Activated CD4-positive, alpha-beta memory T cell treated with anti-CD3 and anti-CD28 coated beads for 36 hours (primary cell): ENCODE measurements at places on chromosomes 12 and 14. TPM values are rescaled to one million over a fixed set of nuclear protein-coding genes. Genes with fewer than 3 reads are reported as not detected.

MYF6 gene
- total RNA-seq, result not detected

DNA sequence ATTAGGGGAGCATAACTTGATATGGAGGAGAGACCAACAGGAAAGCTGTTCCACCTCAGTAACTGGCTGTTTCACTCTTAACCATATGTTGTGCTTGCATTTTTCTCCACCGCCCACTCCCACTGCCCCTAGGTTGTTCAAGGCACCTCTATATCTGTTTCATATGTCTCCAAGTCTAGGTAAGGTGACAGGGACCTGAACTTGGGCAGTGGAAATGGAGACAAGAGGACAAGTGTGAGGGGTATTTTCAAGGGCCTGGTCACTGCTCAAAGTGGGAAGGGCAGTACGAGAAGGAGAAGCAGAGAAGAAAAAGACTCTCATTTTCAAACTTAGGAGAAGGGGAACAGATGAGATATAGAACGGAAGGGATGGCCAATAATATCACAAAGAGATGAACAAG lies 3.1 kb downstream of the SLC38A1 start:
- H3K27me3 ChIP-seq, result no peaks in the 10 kb centered on the region
- H3K4me1 ChIP-seq, result peaks cover 19% of the 10 kb centered on the region
- H3K36me3 ChIP-seq, result peaks cover 17% of the 10 kb centered on the region
- peak; percentile 53 for DNase-seq
- no peak overlapping the region for H3K4me3 ChIP-seq

PRB2 gene
- not detected for total RNA-seq

DNA sequence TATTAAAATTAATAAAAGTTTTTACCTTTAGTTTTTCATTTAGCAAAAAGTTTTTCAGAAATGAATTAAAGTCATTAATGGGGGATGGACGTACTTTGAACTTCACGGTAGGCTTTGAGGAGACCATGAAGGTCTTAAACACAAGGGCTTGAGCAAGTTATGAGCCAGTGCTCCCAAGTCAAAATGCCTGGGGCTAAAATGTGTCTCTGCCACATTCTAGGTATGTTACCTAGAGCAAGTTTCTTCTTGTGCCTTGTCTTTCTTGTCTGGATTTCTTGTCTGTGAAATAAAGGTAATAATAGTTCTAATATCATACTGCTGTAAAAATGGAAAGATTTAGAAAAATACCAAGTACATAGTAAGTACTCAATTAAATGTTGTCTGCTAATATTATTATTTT lies 132.7 kb upstream of the USP15 start:
- H3K4me3 ChIP-seq, result no peak overlapping the region
- H3K27me3 ChIP-seq, result peaks cover 3% of the 10 kb centered on the region
- H3K36me3 ChIP-seq, result no peaks in the 10 kb centered on the region
- H3K27ac ChIP-seq, result no peak overlapping the region
- DNase-seq, result no peak
- no peaks in the 10 kb centered on the region for H3K4me1 ChIP-seq

STAT2 gene
- total RNA-seq, result 125 TPM

DNA sequence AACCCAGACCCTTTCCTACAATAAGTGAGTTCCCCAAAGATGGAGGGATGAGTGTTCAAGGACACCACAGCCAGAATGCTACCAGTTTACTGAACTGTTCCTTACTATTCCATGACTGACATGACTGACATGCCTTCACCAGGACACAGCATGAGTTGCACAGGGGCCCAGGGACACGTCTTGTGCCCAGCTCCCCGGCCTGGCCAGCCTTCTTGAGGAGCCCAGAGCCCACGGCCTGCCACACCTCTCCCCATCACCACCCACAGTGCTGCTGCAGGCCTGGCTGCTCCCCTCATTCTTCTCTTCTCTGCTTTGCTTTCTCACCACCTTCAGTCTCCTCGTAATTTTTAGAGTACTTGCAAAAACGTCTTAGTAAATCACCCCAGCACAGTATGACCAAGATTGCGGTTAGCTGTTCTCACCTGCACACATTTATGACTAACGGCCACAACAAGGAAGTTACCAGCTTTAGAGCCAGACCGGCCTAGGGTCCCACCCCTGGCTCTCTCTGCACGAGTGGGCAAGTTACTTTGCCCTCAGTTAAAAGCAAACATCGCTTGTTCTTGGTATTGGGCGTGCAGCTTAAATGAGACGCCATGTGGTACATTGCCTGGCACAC lies 18.5 kb downstream of the PPP2R5E start:
- H3K36me3 ChIP-seq, result peaks cover 19% of the 10 kb centered on the region
- no peak overlapping the region for H3K4me3 ChIP-seq
- H3K27me3 ChIP-seq, result no peaks in the 10 kb centered on the region
- peaks cover 16% of the 10 kb centered on the region for H3K4me1 ChIP-seq
- no peak overlapping the region for H3K27ac ChIP-seq
- DNase-seq, result peak; percentile 12

- no peaks in the 10 kb centered on the region for H3K4me1 ChIP-seq
- H3K27me3 ChIP-seq, result peaks cover 2% of the 10 kb centered on the region
- no peaks in the 10 kb centered on the region for H3K36me3 ChIP-seq
- H3K4me3 ChIP-seq, result no peak overlapping the region
- no peak for DNase-seq
Observed at GRCh38 chr14:51073731-51074130, 21.2 kb downstream of the TRIM9 start.

INHBC gene
- total RNA-seq, result not detected

DNA sequence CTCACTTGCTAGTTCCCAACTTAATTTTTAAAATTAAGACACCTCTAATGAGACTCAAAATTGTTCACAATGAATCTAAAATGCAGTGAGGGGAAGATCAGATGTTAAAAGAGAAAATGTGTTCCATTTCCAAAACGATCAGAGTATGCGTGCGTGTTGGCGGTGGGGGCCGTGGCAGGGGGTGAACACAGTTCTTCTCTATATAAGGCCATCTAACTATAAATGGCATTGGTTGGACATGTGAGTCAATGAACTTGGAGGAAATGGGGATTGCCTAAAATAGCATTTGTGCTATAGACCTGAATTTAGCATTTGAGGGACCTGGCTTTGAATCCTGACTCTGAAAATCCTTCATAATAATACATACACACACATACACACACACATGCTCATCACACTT lies 149.4 kb downstream of the FOXN3 start:
- no peaks in the 10 kb centered on the region for H3K27me3 ChIP-seq
- peaks cover 47% of the 10 kb centered on the region for H3K4me1 ChIP-seq
- no peak overlapping the region for H3K4me3 ChIP-seq
- H3K36me3 ChIP-seq, result peaks cover 6% of the 10 kb centered on the region
- H3K27ac ChIP-seq, result no peak overlapping the region
- no peak for DNase-seq

- no peak for DNase-seq
- no peak overlapping the region for H3K27ac ChIP-seq
- H3K36me3 ChIP-seq, result peaks cover 17% of the 10 kb centered on the region
Observed at GRCh38 chr12:2845280-2845679, 10.4 kb upstream of the NRIP2 start.

DNA sequence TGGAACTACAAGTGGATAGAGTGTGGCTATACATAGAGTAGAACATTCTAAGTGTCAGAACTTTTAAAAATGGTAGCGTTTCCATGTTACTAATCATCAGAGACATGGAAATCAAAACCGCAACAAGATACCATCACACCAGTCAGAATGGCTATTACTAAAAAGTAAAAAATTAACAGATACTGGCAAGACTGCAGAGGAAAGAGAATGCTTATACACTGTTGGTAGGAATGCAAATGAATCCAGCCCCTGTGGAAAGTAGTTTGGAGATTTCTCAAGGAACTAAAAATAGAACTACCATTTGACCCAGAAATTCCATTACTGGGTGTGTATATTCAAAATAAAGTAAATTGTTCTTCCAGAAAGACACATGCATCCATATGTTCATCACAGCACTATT lies 518.6 kb downstream of the NELL2 start:
- no peaks in the 10 kb centered on the region for H3K27me3 ChIP-seq
- no peaks in the 10 kb centered on the region for H3K4me1 ChIP-seq
- no peak overlapping the region for H3K4me3 ChIP-seq
- H3K27ac ChIP-seq, result no peak overlapping the region
- no peaks in the 10 kb centered on the region for H3K36me3 ChIP-seq

- H3K4me1 ChIP-seq, result peaks cover 16% of the 10 kb centered on the region
- H3K36me3 ChIP-seq, result peaks cover 21% of the 10 kb centered on the region
- no peak overlapping the region for H3K4me3 ChIP-seq
- no peak overlapping the region for H3K27ac ChIP-seq
- no peak for DNase-seq
- no peaks in the 10 kb centered on the region for H3K27me3 ChIP-seq
Observed at GRCh38 chr14:100488057-100488456, 99.2 kb downstream of the BEGAIN start.

IQSEC3 gene
- 0.29 TPM for total RNA-seq

C12orf50 gene
- not detected for total RNA-seq

DNA sequence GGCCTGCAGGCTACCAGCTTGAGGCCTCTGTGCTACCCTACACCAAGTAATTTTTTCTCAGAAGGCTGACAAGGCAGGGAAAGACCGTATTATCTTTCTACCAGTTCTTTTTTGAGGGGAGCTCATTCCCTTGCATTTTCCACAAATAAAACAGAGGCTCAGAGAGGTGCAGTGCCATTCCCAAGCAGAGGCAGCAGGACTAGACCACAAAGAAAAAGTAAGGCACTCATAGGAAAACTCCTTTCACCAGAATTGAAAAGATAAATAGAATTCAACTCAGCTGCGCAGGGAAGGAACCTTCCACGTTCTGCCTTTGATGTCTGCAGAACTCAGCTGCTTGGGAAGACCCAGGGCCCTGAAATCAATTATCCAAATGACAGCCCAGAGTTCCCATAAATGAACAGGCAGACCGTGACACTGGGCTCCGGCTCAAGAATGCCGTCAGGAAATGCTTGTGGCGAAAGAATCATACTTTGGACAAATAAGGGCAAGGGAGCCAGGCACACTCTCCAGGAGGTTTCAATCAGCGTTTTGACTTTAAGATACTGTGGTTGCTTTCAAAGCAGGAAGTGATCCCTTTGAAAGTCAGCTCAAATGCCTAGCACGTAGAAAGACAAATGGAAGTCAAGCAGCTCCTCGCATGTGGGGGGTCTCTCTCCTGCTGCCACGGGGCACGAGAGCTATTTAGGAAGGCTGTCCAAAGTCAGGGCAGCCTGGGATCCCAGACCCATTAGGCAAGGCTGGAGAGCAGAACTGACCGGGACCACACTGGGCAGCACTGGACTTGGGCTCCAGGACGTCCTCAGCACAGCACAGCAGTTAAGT lies 14.0 kb downstream of the KCTD10 start:
- H3K36me3 ChIP-seq, result peaks cover 8% of the 10 kb centered on the region
- H3K4me1 ChIP-seq, result peaks cover 41% of the 10 kb centered on the region
- no peaks in the 10 kb centered on the region for H3K27me3 ChIP-seq
- no peak overlapping the region for H3K4me3 ChIP-seq
- no peak overlapping the region for H3K27ac ChIP-seq
- no peak for DNase-seq

DNA sequence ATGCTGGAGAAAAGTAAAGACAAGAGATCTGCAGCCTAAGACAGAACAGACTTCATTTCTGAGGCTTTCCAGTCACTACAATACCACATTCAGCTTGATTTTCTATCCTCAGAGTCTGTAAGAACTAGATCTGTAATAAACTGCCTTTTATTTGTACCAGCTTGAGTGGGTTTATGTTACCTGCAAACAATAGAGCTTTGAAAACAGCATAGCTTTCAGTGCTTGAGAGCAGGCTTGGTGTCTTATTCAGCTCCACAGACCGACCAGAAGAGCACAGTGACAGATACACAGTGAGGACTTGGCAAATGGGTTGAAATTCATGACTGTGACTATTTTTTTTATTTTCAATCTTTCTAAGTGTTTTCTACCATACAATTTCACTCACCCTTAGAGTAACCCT lies 207.8 kb upstream of the OTX2 start:
- DNase-seq, result no peak
- H3K27ac ChIP-seq, result no peak overlapping the region
- peaks cover 1% of the 10 kb centered on the region for H3K27me3 ChIP-seq
- no peak overlapping the region for H3K4me3 ChIP-seq
